ENCODE measurements at places on chromosomes 1 and 21. TPM values are rescaled to one million over a fixed set of nuclear protein-coding genes. Genes with fewer than 3 reads are reported as not detected.

Gene PTPN7
- 228 TPM for total RNA-seq

Gene PROK1
- not detected for total RNA-seq

DNA sequence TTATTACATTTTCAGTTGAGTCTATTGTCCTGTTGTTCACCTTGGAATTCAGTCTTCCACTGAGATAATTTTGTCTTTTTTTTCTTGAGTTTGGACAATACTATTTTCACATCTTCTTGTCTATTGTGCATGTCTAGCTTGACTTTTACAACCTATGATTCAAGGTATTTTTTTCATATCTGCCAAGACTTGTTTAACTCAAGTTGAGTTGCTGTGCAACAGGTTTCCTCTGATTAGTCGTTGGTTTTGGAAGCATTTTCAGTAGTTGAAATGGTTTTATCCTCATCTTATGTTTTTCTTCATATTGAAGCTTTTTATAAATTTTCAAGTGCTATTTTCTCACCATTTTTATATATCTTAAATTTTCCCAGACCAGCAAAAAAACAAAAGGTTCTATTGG lies 103.6 kb downstream of the SCMH1 start:
- H3K4me1 ChIP-seq = no peaks in the 10 kb centered on the region
- H3K36me3 ChIP-seq = peaks cover 64% of the 10 kb centered on the region

DNA sequence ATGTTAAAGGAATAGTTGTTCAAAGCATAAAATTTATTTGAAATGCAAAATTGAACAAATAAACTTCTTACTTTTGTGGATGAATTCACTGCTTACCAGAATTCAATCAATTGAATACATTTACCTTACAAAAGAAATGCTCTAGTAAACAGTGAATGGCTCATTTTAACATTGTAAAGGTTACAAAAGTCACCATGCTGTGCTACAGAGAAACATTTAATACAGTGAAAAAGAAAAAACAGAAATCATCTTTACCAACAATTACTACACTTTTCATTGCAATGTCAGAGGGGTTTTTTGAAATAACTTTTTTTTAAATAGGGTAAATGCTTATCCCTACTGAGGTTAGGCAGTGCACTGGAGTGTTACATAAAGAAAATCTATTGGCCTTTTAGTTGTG lies 853.0 kb downstream of the NCAM2 start:
- no peaks in the 10 kb centered on the region for H3K4me1 ChIP-seq
- H3K27me3 ChIP-seq = no peaks in the 10 kb centered on the region
- H3K4me3 ChIP-seq = no peak overlapping the region
- no peak overlapping the region for H3K27ac ChIP-seq

GRCh38 chr21:35563885-35564451 lies 496.4 kb downstream of the SETD4 start:
- H3K27me3 ChIP-seq = peaks cover 32% of the 10 kb centered on the region
- no peak for DNase-seq
- H3K36me3 ChIP-seq = no peaks in the 10 kb centered on the region
- no peaks in the 10 kb centered on the region for H3K4me1 ChIP-seq
- H3K4me3 ChIP-seq = no peak overlapping the region
- H3K27ac ChIP-seq = no peak overlapping the region

All from activated CD8-positive, alpha-beta memory T cell treated with anti-CD3 and anti-CD28 coated beads, Interleukin-2, amount 10 ng/mL, durations not matched to agents 7 days and 5 days (primary cell).